ENCODE measurements at places on chromosomes 16 and 17. TPM values are rescaled to one million over a fixed set of nuclear protein-coding genes. Genes with fewer than 3 reads are reported as not detected.

Gene SYT17
- total RNA-seq, result 2.0 TPM

Gene SPNS3
- 0.89 TPM for total RNA-seq

Gene SPATA32
- total RNA-seq, result not detected

Gene C16orf92
- not detected for total RNA-seq

DNA sequence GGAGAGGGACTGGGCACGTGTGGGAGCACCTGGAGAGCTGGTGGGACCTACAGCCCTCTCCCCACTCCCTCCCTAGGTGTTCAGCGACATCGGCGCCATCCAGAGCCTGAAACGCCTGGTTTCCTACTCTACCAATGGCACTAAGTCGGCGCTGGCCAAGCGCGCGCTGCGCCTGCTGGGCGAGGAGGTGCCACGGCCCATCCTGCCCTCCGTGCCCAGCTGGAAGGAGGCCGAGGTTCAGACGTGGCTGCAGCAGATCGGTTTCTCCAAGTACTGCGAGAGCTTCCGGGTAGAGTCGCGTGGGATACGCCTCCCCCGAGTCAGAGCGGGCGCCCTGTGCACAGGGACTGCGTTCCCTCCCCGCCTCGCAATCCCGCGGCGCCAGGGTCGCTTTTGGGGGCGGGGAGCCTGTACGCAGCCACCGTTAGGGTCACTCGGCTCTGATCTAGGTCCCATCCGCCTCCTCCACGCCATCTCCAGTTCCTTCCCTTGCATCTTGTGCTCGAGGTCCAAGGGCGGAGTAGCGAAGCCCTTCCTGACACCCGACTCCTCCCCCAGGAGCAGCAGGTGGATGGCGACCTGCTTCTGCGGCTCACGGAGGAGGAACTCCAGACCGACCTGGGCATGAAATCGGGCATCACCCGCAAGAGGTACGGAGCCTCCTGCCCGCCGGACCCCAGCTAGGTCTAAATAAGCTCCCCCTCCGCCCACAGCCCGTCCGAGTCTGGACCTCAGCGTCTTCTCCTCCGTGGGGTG is 13.0 kb downstream of the SARM1 start:
- H3K27me3 ChIP-seq, result no peaks in the 10 kb centered on the region
- peak overlapping the region; percentile 63 for H3K4me3 ChIP-seq
- H3K4me1 ChIP-seq, result peaks cover 7% of the 10 kb centered on the region
- H3K27ac ChIP-seq, result peak overlapping the region; percentile 64

DNA sequence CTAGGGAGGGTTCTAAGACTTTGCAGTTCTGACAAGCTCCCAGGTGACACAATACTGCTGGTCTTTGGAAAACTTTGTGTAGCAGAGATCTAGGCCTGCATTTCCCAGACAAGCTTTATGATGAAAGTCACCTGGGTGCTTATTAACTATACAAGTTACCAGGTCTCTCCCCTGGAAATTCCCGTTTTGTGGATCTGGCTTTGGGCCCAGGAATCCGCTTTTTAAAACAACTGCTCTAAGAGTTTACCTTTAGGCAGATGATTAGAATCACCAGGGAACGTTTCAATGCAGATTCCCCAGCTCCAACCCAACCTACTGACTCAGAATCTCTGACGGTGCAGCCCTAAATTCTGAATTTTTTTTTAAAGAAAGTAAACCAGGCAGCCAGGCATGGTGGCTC is 36.3 kb downstream of the MYH3 start:
- no peaks in the 10 kb centered on the region for H3K36me3 ChIP-seq
- H3K27ac ChIP-seq, result no peak overlapping the region
- no peak for DNase-seq
- no peaks in the 10 kb centered on the region for H3K4me1 ChIP-seq
- H3K4me3 ChIP-seq, result no peak overlapping the region
- H3K27me3 ChIP-seq, result no peaks in the 10 kb centered on the region

- peak; percentile 58 for DNase-seq
- no peaks in the 10 kb centered on the region for H3K4me1 ChIP-seq
- no peaks in the 10 kb centered on the region for H3K27me3 ChIP-seq
- no peak overlapping the region for H3K27ac ChIP-seq
Observed at GRCh38 chr16:12095275-12096156, 119.0 kb downstream of the SNX29 start.

GRCh38 chr16:21103941-21104860 is 46.4 kb downstream of the DNAH3 start:
- no peaks in the 10 kb centered on the region for H3K36me3 ChIP-seq
- DNase-seq, result no peak
- H3K27me3 ChIP-seq, result no peaks in the 10 kb centered on the region
- H3K4me1 ChIP-seq, result no peaks in the 10 kb centered on the region
- no peak overlapping the region for H3K27ac ChIP-seq
- no peak overlapping the region for H3K4me3 ChIP-seq

DNA sequence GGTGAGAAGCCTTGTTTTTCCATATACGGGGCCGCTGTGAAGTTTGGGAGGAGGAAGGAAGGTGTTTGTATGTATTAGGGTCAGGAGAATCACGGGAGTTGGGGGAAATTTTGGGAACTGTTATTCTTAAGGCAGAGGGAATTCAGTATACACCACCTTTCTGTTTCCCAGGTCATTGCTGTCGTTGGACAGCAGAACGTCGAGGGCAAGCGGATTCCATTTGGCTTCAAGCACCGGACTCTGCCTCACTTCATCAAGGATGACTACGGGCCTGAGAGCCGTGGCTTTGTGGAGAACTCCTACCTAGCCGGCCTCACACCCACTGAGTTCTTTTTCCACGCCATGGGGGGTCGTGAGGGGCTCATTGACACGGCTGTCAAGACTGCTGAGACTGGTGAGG is 17.6 kb downstream of the POLR2A start:
- no peaks in the 10 kb centered on the region for H3K4me1 ChIP-seq
- peaks cover 9% of the 10 kb centered on the region for H3K36me3 ChIP-seq
- no peak for DNase-seq
- no peak overlapping the region for H3K27ac ChIP-seq
